ENCODE measurements at places on chromosomes 4 and X.

- H3K4me3 ChIP-seq, result no peak overlapping the region
- no peaks in the 10 kb centered on the region for H3K36me3 ChIP-seq
- no peaks in the 10 kb centered on the region for H3K27me3 ChIP-seq
- no peaks in the 10 kb centered on the region for H3K4me1 ChIP-seq
- no peak overlapping the region for H3K27ac ChIP-seq
These were observed 115.7 kb upstream of the LSM6 start for GRCh38 chr4:146059865-146060264.

DNA sequence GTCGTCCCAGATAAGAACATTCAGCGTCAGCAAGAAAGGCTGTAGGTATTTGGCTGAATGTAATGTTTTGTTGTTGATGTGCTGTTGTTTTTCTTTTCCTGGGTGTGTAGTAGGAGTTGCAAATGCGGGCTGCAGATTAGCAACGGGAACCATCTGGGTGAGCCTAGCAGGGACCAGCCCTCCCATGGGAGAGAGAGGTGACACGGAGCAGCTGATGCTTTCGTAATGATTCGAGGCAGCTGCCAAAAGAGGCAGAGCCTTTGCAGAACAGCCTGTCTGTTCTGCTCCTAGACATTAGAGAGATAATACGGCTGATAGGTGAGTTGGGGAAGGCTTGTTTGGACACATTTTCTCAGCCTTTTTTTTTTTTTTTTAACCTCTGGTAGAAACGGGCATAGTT, 25.3 kb downstream of the ARSF start:
- DNase-seq, result no peak
- no peak overlapping the region for H3K27ac ChIP-seq
- H3K4me1 ChIP-seq, result no peaks in the 10 kb centered on the region
- no peak overlapping the region for H3K4me3 ChIP-seq
- no peaks in the 10 kb centered on the region for H3K27me3 ChIP-seq
- no peaks in the 10 kb centered on the region for H3K36me3 ChIP-seq

DNA sequence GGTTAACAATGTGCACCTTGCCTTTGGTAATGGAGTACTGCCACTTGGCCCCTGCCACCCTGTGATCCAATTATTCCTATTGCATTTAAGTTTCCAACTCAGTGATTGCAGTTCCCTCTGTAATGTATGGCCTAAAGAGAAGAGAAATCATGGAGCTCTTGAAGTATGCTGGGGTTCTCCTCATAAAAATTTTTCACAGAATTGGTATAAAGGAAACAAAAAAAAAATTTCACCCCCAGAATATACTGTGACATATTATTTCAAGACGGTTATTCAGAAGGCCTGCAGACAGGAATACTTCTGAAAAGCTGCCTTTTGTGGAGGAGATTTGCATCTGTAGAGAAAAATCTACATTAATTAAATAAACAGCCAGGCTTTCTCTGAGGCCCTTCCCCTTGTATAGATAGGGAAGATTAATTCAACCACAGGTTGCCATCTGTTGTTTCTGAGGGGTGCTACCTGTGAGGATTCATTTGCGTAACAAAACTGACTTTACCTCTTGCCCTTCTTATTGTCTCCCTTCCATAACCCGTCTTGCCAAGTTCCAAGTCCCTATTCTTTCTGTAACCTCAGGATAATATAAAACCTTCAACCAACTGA, 94.8 kb upstream of the LANCL3 start:
- no peaks in the 10 kb centered on the region for H3K27me3 ChIP-seq
- H3K36me3 ChIP-seq, result no peaks in the 10 kb centered on the region
- DNase-seq, result no peak
- H3K4me1 ChIP-seq, result no peaks in the 10 kb centered on the region
- H3K4me3 ChIP-seq, result no peak overlapping the region

DNA sequence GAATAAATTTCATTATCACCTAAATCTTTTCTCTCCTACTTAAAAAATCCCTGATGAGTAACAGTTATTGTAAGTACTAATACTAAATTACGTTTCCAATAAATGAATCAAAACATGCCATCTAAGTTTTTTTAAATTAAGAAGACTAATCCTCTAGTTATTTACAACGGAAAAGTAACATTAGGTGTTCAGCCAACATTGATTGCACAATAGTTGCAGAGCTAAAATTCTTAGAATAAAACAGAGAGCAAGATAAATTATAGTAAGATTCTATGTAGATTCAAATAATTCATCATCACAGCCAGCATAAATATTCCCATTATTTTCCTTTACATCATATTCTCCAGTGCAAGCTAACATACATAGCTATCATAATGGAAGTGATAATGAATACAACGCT, 139.2 kb downstream of the HDX start:
- no peaks in the 10 kb centered on the region for H3K4me1 ChIP-seq
- peak overlapping the region; percentile 13 for H3K27ac ChIP-seq
- H3K36me3 ChIP-seq, result no peaks in the 10 kb centered on the region
- no peak for DNase-seq
- no peaks in the 10 kb centered on the region for H3K27me3 ChIP-seq
- no peak overlapping the region for H3K4me3 ChIP-seq

DNA sequence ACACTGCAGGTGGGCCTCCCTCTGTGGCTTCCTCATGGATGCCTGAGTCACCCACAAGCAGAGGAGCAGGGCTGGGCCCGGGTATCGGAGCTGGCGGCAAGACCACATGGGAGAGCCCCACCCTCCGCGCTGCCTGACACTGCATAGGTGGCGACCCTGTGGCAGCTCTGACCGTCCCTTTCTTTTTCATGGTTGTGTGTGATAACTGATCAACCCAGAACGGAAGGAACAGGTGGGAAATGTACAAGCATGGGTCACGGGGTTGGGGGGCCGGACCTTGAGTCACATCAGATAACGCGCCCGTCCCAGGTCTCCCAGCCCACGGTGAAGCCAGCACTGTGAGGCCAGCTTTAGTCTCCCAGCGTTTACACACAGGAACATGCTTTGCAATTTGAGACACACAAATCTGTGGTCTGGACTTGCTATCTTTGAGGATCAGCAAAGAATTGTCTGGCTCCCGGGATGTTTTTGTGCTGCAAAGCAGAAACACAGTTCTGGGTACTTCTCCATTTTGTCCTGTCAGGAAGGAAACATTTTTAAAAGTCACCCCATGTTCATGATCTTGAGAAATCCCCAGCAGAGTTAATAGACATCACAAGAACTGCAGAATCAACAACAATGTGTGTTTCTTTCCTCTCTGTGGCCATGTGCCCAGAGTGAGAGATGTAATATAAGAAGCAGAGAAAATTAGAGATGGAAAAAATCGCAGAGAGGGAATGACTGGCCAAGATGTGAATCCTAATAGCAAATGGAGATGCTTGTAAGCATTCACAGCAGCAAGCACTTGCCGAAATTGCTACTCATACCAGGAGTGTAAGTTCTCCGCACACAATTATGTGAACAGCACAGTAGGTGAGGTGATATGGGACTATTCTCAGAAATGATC, 70.1 kb upstream of the CBR4 start:
- H3K36me3 ChIP-seq, result no peaks in the 10 kb centered on the region
- peaks cover 14% of the 10 kb centered on the region for H3K4me1 ChIP-seq
- peak overlapping the region; percentile 78 for H3K27ac ChIP-seq
- no peak for DNase-seq
- peak overlapping the region; percentile 35 for H3K4me3 ChIP-seq

DNA sequence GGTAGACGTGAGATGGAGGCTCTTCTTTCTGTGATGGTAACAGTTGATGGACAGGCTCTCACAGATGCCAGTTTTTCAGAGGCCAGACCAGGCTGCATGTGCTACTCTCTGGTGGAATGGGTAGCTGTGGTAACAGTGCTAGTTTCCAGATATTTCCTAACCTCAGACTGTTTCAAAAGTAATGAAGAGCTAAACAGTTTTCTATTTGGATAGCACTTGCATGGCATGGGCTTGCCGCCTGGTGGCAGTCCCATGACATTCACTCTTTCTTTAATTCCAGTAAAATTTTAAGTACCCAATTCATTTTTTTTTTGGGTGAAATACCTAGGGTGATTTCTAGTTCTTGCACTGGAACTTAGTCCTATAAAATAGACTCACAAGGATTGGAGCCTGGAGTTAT, 220.2 kb upstream of the MAD2L1 start:
- H3K4me1 ChIP-seq, result no peaks in the 10 kb centered on the region
- H3K36me3 ChIP-seq, result no peaks in the 10 kb centered on the region
- H3K4me3 ChIP-seq, result no peak overlapping the region
- no peak overlapping the region for H3K27ac ChIP-seq

DNA sequence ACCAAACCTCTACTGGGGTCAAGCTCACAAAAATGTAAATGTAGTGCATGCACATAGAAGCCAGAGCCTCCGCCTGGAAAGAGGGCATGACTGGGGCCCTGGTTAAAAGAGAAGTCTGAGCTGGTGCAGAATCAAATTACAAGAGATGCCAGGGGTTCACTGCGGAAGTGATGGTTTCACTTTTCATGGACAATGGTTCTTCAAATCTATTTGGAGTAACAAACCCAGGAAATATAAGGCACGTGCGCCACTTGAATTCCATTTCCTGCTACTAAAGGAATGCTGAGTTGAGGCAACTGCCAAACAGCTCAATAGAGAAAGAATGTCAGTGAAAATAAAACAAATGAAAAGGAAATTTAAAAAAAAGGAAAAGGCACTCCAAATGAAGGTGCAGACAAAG, 79.8 kb downstream of the FUNDC1 start:
- no peaks in the 10 kb centered on the region for H3K36me3 ChIP-seq
- no peaks in the 10 kb centered on the region for H3K27me3 ChIP-seq
- no peak overlapping the region for H3K4me3 ChIP-seq
- no peaks in the 10 kb centered on the region for H3K4me1 ChIP-seq
- H3K27ac ChIP-seq, result no peak overlapping the region

- no peak overlapping the region for H3K4me3 ChIP-seq
- H3K36me3 ChIP-seq, result no peaks in the 10 kb centered on the region
- no peak overlapping the region for H3K27ac ChIP-seq
These were observed 412.8 kb downstream of the HNRNPD start for GRCh38 chr4:81960961-81961360.

GRCh38 chr4:168757500-168757899, 252.6 kb downstream of the CBR4 start:
- DNase-seq, result no peak
- H3K36me3 ChIP-seq, result no peaks in the 10 kb centered on the region
- no peak overlapping the region for H3K4me3 ChIP-seq
- H3K4me1 ChIP-seq, result no peaks in the 10 kb centered on the region
- H3K27ac ChIP-seq, result no peak overlapping the region

GRCh38 chr4:72312032-72312650, 256.9 kb downstream of the ADAMTS3 start:
- H3K27ac ChIP-seq, result no peak overlapping the region
- DNase-seq, result no peak
- no peak overlapping the region for H3K4me3 ChIP-seq
- no peaks in the 10 kb centered on the region for H3K36me3 ChIP-seq
- no peaks in the 10 kb centered on the region for H3K27me3 ChIP-seq
- H3K4me1 ChIP-seq, result peaks cover 25% of the 10 kb centered on the region

DNA sequence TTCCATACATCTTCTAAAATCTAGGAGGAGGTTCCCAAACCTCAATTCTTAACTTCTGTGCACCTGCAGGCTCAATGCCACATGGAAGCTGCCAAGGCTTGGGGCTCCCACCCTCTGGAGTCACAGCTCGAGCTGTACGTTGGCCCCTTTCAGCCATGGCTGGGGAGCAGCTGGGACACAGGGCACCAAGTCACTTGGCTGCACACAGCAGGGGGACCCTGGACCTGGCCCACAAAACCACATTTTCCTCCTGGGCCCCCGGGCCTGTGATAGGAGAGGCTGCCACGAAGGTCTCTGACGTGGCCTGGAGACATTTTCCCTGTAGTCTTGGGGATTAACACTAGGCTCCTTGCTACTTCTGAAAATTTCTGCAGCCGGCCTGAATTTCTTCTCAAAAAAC, 8.2 kb upstream of the TENT5D start:
- DNase-seq, result no peak
- H3K27me3 ChIP-seq, result no peaks in the 10 kb centered on the region
- H3K27ac ChIP-seq, result no peak overlapping the region
- H3K36me3 ChIP-seq, result no peaks in the 10 kb centered on the region
- H3K4me1 ChIP-seq, result no peaks in the 10 kb centered on the region
- no peak overlapping the region for H3K4me3 ChIP-seq

DNA sequence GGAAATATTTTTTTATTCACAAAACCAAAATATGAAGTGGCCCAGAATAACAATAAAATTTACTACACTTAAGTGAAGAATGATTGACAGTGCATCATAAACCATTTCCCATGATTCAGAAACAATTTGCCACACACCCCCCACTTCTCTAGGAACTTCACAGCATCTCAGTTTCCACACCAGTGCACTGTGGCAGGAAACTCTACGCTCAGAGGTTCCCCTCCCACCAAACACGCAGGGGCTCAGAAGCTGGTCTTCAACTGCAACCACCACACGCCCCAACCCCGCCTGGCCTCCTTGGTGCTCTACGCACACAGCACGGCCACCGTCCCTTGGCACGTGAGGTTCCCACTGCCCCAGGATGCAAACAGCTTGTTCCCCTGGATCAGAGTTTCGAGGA, 63.7 kb downstream of the ZFYVE28 start:
- no peaks in the 10 kb centered on the region for H3K4me1 ChIP-seq
- no peak overlapping the region for H3K4me3 ChIP-seq
- DNase-seq, result no peak
- no peak overlapping the region for H3K27ac ChIP-seq
- H3K36me3 ChIP-seq, result no peaks in the 10 kb centered on the region

- H3K27ac ChIP-seq, result peak overlapping the region; percentile 37
- no peak for DNase-seq
- H3K36me3 ChIP-seq, result no peaks in the 10 kb centered on the region
- H3K27me3 ChIP-seq, result no peaks in the 10 kb centered on the region
- no peak overlapping the region for H3K4me3 ChIP-seq
These were observed 3.8 kb downstream of the ZFX start for GRCh38 chrX:24153178-24153795.

DNA sequence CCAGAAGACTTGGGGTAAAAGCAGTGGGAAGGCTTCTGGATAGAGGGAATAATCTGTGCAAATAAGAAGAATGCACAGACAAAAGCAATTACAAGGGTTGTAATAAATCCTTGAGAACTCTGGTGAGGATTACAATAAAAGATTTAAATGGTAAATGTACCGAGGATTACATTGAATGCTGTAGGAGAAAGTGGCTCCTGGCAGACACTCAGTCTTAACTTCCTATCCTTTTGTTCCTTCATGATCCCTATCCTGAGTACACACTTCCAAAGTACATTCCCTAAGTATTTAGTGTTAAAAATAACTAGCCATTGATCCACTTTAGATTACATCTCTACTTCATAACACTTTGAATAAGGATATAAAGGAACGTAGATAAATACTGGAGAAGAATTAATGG, 205.4 kb downstream of the SPATA18 start:
- H3K27me3 ChIP-seq, result no peaks in the 10 kb centered on the region
- H3K36me3 ChIP-seq, result no peaks in the 10 kb centered on the region
- no peak overlapping the region for H3K4me3 ChIP-seq
- DNase-seq, result no peak
- H3K4me1 ChIP-seq, result no peaks in the 10 kb centered on the region

- no peaks in the 10 kb centered on the region for H3K4me1 ChIP-seq
- H3K36me3 ChIP-seq, result no peaks in the 10 kb centered on the region
- no peak overlapping the region for H3K4me3 ChIP-seq
- no peak for DNase-seq
- H3K27me3 ChIP-seq, result no peaks in the 10 kb centered on the region
These were observed 82.0 kb downstream of the DCTD start for GRCh38 chr4:182835006-182835740.

- no peak for DNase-seq
- H3K27ac ChIP-seq, result no peak overlapping the region
- H3K4me1 ChIP-seq, result peaks cover 12% of the 10 kb centered on the region
- H3K4me3 ChIP-seq, result no peak overlapping the region
These were observed 64.1 kb upstream of the NKX1-1 start for GRCh38 chr4:1470393-1470670.

Data from vagina (tissue), 2 donors.